CD4-positive, alpha-beta T cell treated with Interferon alpha-2 for 1 hour (primary cell): ENCODE measurements at places on chromosomes 5 and 9.

- DNase-seq, result no peak
Observed at GRCh38 chr9:94996641-94997040, 270.1 kb downstream of the AOPEP start.

- no peak for DNase-seq
Observed at GRCh38 chr9:14350754-14351153, 36.8 kb upstream of the NFIB start.

DNA sequence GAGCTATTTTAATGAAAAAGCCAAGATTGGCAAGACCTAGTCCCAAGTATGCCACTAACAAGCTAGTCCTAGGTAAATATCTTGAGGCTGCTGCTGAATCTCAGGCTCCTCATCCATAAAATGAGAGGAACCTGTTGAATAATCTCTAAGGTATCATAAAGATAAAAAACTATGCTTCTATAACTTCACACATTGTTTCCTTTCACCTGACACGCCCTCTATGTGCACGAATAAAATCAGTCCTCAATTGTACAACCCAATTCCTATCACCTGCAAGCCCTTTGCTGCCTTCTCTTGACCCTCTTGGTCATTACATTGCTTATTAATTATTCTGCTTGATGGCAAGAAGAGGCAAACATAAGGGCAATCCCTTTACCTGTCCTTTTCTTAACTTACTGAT is 69.9 kb downstream of the TRPM6 start:
- no peak for DNase-seq

DNA sequence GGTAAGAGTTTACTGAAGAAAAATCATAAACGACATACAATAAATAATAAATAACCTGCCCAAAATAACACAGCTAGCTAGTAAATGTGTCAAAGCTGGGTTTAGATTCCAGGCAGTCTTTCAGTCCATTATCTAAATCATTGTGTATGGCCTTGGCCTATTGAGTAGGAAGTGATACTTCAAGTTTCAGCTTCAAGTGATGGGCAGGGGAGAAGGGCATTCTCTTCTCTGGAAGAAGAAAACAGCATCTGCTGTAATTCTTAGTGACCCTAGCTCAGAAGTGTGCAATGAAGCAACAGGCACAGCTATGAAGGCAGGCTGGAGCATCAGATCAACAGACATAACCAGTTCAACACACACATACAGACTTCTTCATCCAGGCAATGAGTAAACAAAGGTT is 42.5 kb downstream of the FNIP1 start:
- no peak for DNase-seq

DNA sequence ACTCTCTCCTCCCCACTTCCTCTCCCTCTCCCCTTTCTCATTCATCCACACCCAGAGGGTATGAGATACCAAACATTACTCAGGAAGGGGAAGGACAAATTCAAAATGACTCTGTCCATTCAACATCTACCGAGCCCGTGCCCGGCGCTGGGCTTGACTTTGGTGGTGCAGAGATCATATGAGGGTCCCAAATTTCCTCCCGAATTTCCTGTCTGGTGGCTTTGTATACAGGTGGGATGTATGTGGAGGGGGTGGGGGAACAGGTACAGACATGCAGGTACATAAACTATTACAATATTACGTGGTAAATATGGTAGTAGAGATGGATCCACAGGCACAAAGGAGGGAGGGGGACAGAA is 21.8 kb upstream of the GABRP start:
- no peak for DNase-seq

DNA sequence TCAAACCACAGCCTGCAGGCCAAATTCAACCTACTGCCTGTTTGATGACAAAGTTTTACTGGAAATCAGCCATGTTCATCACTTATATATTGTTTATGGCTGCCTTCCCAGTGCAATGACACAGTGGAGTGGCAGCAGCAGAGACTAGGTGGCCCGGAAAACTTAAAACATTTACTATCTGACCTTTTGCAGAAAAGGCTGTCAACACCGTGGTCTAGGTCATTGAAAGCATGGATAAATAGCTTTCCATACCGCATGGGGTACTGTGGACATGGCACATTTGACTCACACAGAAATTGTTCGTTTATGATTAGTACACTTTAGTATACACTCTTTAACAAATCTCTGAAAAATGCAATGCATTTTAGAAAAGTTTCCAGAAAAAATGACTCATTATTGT is 298.3 kb upstream of the EFNA5 start:
- DNase-seq, result no peak
